Mesenchymal stem cell (in vitro differentiated cells and primary cell): ENCODE measurements at places on chromosomes 11 and 22.

- DNase-seq: no peak
These were observed 91.0 kb upstream of the CARD18 start for GRCh38 chr11:105230586-105230985.

DNA sequence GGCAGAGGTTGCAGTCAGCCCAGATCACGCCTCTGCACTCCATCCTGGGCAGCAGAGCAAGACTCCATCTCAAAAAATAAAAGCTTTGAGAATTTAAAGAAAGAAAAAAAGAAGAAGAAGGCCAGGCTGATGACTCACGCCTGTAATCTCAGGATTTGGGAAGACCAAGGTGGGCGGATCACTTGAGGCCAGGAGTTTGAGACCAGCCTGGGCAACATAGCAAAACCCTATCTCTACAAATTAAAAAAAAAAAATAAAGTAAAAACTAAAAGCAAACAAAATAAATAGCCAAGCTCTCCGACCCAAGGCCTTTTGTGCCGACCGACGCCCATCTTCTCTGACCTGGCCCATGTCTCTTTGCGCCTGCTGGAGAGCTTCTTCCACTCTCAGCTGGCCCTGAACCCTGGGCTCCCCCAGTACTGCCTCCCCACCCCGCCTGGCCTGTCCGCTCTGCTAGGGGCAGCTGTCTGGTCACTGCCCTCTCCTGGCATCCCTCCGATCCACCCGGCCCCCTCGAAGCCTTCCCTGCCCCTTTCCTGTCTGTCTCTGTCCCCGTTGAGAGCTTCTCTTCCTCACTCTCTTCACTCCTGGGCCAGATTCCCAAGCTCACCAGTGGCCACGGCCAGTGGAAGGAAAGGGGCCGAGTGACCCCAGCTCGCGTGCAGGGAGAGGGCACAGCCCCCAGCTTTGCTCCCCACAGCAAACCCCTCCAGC lies 4.8 kb upstream of the LSP1 start:
- DNase-seq: no peak

DNA sequence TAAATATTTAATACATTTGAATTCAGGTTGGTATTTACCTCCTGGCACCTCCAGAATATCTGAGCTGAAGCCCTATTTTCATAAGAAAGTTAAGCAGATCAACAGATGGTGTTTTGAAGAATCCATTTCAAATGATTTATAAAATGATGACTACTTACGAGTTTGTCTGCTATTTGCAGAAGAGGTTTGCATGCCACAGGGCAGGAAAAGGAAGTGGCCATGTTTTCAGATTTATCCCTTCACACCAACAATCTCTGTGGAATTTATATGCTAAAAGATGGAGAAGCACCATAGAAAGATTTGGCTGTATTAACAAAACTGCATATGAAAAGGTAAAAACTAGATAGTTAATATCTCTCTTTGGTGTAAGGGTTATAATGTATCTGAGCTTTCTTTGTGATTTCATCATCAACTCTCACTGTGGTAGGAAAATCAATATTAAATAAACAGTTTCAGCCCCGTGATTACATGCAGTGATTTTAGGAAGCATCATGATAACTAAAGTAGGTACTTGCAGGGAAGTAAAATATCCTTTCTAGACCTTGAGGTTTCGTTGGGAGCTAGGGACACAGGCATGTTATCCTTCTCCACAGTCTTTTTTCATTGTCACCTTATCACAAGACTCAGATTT lies 2.6 kb downstream of the BMAL1 start:
- no peak for DNase-seq

DNA sequence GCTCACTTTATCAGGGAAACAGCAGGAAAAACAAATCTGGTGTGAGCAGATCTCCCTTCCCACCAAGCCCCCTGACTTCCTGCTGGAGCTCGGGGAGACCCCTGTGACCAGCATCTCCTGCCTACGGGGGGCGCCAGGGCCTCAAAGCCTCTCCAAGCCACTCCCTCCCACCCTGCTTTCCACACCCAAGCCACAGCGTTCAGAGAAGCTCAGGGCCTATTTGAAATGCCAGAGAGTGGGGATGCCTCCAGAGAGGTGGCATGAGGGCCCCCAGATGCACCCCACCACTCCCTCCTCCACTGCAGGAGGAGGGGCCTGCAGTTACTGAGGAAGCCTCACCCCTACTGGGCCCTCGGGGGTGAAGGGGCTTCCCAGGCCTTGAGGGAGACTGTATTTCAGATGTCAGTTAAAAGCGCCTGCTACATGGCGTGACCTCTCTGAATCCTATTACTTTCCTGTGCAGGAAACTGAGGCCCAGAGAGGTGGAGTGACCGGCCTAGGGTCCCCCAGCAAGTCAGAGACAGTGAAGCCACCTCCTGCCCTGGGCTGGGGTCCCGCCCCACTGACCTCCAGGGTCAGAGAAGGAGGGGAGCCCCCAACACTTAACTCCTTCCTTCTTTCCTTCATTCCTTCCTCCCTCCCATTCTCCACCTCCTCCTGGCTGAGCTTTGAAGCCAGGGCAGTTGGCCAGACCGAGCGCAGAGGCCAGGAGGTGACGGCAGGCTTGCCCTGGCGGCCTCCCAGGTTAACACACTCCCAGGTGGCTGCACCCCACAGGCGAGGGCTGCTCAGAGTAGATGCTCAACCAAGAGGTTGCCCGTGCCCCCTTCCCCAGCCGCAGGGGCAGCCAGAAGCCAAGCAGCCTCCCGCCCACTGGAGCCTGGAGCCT lies 6.0 kb upstream of the CDKN1C start:
- no peak for DNase-seq

GRCh38 chr22:19759427-19760057 lies 1.0 kb upstream of the TBX1 start:
- DNase-seq: no peak

DNA sequence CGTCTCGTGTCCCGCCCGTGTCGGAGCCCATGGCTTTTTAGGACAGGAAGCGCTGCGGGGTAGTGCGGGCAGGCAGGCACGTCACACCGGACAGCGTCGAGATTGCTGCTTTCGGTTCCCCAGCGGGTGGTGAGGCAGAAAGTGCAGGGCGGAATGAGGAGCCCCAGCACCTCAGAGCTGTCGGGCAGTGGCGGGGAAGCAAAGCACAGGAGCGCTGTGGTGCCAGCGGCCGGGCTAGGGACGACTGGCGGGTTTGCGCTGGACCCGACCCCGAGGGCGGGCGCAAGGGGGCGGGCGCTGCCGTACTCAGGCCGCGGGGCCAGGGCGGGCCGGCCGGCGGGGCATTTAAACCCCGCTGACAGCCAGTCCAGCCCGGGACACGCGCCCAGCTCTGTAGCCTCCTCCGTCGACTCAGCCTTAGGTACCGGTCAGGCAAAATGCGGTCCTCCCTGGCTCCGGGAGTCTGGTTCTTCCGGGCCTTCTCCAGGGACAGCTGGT lies at the start of gene SLC37A2:
SLC37A2 (plus strand) TSS at position 375 of the 498 bp plus-strand sequence; CDS start at position 438, 63 bp downstream.
- peak; percentile 72 for DNase-seq

DNA sequence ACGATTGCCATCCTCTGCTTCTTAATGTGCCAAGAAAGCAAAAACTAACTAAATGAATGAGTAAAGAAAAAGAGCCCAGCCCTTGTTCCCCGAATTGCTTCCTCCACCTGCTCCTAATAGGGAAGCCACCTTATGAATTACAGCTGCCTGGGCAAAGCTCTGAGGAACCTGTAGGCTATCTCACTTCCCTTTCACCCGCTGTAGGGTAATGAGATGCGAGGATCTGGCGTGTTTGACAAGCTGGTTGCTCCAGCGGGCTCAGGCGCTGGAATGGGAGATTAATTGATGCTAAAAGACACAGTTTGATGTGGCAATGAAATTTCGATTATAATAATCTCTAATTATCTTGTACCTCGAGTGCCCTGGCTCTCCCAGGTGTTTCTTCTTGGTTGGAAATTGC lies 256.4 kb downstream of the NTM start:
- no peak for DNase-seq

- no peak for DNase-seq
These were observed 8.3 kb upstream of the MS4A6E start for GRCh38 chr11:60318726-60319125.

- no peak for DNase-seq
These were observed 121.9 kb downstream of the DBX1 start for GRCh38 chr11:20038412-20038811.

GRCh38 chr11:120065876-120066275 lies 72.0 kb downstream of the TRIM29 start:
- no peak for DNase-seq

- no peak for DNase-seq
These were observed 2.3 kb downstream of the NUDT8 start for GRCh38 chr11:67627441-67627811.

DNA sequence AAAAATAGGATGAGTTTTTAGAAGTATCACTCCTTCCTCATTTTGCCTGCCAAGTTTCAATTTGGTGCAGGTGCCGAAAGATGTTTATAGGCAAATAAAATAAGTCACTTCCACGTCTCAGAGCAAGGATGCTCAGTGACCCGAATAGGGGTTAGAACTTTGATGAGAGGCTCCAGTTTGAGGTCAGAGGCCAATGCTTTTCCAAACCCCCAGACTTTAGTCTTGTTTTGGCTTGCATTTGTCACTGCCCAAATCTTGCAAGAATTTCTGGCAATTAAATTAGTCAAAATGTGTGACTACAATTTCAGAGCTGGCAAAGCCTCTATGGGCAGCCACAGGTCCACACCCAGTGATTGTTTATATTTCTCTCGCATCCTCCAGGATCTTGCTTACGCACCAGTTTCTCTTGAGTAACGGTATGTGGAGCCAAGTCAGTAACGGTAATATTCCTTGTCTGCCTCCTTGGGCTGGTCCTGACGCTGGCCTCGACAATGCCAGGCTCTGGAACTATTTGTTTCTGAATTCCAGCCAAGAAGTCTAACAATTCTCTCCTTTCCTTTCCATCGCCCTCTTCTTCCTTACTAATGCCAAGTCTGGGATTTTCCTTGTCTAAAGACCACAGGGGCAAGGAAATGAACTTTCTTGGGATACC lies 9.9 kb upstream of the NUP160 start:
- peak; percentile 69 for DNase-seq

DNA sequence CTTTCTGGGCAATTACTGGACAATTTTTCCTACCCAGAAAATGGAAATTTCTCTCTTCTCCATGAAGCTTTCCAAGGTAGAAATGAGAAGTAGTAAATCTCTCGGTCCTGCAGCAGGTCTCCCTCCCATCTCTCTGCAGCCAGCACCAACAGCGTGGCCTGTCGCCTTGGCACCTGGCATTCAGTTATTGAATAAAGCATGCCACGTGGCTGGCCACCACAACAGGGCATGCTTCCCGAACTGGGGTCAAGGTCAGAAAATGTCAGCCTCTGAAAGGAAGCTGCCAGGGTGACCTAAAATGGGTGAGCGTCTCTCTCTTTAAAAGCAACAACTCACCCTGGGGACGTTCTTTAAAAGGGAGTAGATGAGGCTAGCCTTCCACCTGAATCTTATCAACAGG lies 14.0 kb downstream of the CACNG2 start:
- DNase-seq: no peak

DNA sequence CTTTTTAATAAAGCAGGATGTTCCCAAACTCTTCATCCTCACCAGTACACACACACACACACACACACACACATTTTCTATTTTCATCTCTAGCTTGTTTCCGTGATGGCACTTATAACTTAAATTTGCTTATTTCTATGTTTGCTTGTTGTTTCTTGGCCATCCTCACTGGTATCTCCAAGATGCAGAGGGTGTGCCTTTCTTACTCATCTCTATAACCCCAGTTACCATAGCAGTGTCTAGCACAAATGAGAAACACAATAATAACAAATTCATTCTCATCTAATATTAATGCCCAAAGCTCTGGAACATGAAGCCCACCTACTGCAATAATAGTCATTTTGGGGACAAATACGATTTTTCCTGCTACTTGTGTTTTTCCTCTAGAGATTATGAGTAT lies 156.3 kb downstream of the GRM5 start:
- no peak for DNase-seq

- no peak for DNase-seq
These were observed 27.7 kb downstream of the EMID1 start for GRCh38 chr22:29233277-29233877.

- DNase-seq: no peak
These were observed 30.2 kb upstream of the FBXO3 start for GRCh38 chr11:33804471-33804870.

DNA sequence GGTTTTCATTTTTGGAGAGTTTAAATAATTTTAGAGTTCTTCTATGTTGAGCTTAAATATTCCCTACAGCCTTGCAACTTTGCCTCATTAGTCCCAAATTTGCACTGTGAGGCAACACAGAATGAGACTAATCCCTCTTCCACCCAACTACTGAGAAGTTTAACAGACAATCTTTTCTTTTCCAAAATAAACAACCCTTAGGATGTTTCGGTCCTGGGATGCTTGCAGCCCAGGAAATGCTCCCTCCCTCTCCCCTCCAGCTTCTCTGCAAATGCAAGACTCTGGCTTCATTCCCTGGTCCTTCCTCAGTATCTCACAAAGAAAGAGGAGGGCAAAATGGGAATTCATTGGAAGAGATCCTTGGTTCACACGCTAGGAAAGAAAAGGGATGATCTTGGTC lies 222.5 kb downstream of the ST3GAL4 start:
- no peak for DNase-seq

- no peak for DNase-seq
These were observed 322.3 kb upstream of the FAT3 start for GRCh38 chr11:91902312-91902711.

- no peak for DNase-seq
These were observed 29.0 kb upstream of the DNAJB7 start for GRCh38 chr22:40890881-40891280.

DNA sequence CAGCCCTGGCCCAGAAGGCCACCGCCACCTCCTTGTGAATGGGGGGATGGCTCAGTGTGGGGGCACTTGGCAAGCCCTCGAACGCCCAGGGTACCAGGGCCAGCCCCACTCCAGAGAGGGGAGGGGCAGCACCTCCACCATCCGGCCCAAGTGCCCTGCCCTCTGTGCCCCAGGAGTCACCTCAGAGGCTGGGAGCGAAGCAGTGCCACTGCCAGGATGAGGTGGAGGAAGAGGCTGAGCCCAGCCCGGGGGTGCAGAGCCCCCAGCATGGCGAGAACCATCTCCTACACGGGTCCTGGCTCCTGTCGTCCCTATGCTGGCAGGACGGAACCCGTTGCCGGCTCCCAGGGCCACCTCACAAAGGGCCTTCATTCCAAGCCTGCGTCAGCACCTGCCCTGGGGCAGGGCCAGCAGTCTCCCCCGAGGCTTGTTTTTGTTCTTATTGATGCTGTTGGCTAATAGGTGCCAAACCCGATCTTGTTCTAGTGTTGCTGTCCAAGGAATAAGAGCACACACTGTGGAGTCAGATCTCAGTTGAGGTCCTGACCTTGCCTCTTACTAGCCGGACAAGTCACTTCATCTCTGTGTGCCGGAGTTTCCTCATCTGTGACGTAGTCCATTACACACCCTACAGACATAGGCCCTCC lies at the start of gene FREY1:
FREY1 (minus strand) TSS at position 307 of the 647 bp plus-strand sequence; CDS start at position 281, 26 bp downstream.
- peak; percentile 21 for DNase-seq

DNA sequence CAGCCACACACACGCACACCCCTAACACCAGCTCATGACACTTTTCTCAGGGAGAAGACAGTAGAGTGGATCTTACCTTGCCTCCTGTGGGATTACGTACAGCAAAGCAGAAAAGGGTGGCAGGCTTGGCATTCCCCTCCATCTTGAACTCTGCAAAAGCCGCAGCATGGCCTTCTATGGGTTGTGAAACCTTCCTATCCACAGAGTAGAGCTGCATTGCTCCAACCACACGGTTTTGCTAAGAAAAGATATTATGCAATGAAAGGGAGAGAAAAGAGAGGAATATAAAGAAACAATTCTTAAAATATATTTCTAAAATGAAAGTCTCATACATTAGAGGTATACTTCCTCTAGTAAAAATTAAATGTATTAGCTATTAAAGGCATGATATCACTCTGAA lies 48.8 kb downstream of the CLTCL1 start:
- DNase-seq: no peak
